Cardiac muscle cell (in vitro differentiated cells and primary cell): ENCODE measurements at places on chromosomes 5 and 9. TPM values are rescaled to one million over a fixed set of nuclear protein-coding genes. Genes with fewer than 3 reads are reported as not detected.
A peak's percentile ranks its signal among the peaks of the same experiment; 100 is the strongest.

- DNase-seq: no peak
Measured at GRCh38 chr5:55926476-55926875, 68.3 kb downstream of the IL6ST start.

DNA sequence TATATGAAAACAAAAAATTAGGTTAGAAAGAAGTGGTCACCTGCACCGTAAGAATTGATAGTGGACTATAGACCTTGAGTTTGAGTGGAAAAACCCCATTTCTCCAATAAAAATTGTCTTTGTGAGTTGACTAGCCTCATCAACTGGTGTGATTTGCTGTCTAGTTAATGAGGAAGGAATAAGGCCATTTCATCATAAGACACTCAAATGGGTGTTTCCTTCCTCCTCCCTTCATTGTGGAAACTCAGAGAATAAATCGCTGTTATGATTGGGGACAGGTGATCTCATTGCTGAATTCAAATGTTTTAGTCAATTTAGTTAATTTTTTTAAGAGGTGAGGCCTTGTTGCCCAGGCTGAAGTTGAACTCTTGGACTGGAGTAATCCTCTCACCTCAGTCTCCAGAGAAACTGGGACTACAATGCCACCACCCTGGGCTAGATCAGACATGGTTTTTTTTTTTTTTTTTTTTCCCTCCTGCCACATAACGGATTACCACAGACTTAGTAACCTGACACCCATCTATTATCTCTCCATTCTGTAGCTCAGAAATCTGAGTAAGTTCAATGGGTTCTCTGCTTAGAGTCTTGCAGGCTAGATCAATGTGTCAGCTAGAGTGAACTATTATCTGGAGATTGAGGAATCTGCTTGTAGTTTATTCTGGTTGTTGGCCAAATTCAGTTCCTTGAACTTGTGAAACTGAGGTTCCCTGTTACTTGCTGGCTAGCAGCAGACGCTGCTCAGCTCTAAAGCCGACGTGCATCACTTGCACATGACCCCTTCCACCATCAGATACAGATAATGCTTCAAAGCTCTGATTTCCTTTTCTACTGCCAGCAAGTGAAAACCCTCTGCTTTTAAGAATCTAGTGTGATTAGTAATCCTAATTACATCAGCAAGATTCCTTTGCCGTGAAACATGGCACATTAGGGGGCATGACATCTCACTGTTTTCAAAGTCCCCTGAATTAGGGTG, 663.8 kb upstream of the CDH9 start:
- DNase-seq: peak; percentile 14

- DNase-seq: no peak
Measured at GRCh38 chr5:145661737-145662485, 173.2 kb downstream of the PRELID2 start.

PLPP7 gene
- 36.9 and 42.5 TPM in 2 replicates for polyA plus RNA-seq

OBP2B gene
- 0.35 TPM in 1 of 2 replicates, not detected in the other for polyA plus RNA-seq
